Dermis blood vessel endothelial cell (primary cell): ENCODE measurements at places on chromosomes 16 and 17. TPM values are rescaled to one million over a fixed set of nuclear protein-coding genes. Genes with fewer than 3 reads are reported as not detected.

ST6GALNAC2 gene
- 0.28 and 0.51 TPM in 2 replicates for total RNA-seq

TUBB3 gene
- total RNA-seq: 102 and 167 TPM in 2 replicates

KRTAP2-2 gene
- total RNA-seq: not detected in 2 replicates

SHISA6 gene
- total RNA-seq: not detected in 2 replicates

PPP1R27 gene
- total RNA-seq: not detected in 2 replicates

SUPT6H gene
- total RNA-seq: 42.2 and 75.9 TPM in 2 replicates

SULT1A4 gene
- 18.1 and 18.4 TPM in 2 replicates for total RNA-seq

C17orf107 gene
- 0.68 and 1.1 TPM in 2 replicates for total RNA-seq

CANT1 gene
- 64.8 and 97.3 TPM in 2 replicates for total RNA-seq

CDT1 gene
- 5.8 and 22.2 TPM in 2 replicates for total RNA-seq

STX1B gene
- total RNA-seq: 0.51 and 0.70 TPM in 2 replicates

ZFP3 gene
- total RNA-seq: 1.9 and 2.0 TPM in 2 replicates

RSKR gene
- 4.7 and 8.3 TPM in 2 replicates for total RNA-seq

ASPHD1 gene
- 0.47 TPM in 1 of 2 replicates, not detected in the other for total RNA-seq

CDH8 gene
- not detected in 2 replicates for total RNA-seq

CNTNAP4 gene
- not detected in 2 replicates for total RNA-seq

EPX gene
- total RNA-seq: not detected in 2 replicates

IL32 gene
- 29.5 and 133 TPM in 2 replicates for total RNA-seq

TNFRSF17 gene
- total RNA-seq: not detected in 2 replicates

GAS7 gene
- total RNA-seq: 4.8 and 6.7 TPM in 2 replicates

CCDC57 gene
- total RNA-seq: 5.4 and 9.4 TPM in 2 replicates

ITGAL gene
- not detected in 2 replicates for total RNA-seq

MFSD6L gene
- total RNA-seq: not detected in 2 replicates
